ENCODE measurements at places on chromosomes 2 and 18.

DNA sequence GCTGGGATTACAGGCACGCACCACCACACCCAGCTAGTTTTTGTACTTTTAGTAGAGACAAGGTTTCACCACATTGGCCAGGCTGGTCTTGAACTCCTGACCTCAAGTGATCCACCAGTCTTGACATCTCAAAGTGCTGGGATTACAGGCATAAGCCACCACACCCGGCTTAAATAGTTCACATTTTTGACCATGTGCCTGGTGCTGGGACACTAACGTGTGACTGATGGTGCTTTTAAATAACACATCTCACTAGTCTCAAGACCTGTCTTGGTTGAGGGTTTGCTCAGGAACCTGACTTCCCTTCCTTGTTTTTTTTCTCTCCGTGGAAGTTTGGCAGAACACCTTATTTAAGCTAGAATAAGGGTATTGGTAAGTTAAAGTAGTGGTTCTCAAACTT, 8.5 kb downstream of the FMNL2 start:
- DNase-seq = no peak

- DNase-seq = no peak
Observed at GRCh38 chr2:169462896-169463695, 16.2 kb upstream of the BBS5 start.

DNA sequence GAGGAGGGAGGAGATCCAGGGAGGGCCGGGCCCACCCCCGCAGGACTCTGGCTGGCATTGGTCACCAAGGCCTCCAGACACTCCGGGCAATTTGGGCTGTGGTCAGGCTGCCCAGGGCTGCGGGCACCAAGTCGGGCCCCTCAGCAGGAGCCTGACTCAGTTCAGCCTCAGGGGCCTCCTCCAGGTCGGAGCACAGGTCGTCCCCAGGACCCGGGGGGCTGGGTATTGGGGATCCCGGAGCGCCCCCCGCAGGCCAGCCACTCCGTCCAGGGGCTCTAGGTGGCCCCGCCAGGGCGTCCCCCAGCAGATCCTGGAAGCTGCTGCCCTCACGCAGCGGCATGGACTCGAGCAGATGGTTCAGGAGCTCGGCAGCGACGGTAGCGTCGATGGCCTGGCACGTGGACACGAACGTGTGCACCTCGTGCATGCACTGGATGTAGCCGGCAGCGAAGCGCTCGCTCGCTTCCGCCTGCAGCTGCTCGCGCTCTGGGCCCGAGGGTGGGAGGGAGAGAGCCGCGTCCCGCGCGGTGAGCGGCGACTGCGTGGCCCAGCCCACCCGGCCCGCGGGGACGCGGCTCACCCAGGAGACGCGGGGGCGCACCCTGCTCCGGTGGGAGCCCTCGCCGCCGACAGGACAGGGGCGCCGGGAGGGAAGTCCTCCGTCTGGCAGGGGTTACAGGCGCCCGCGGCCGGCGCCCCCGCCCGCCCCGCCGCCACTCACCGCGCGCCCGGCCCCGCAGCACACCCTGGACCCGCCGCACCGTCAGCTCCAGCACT, 884 bp downstream of the HES6 start:
- peak; percentile 28 for DNase-seq

DNA sequence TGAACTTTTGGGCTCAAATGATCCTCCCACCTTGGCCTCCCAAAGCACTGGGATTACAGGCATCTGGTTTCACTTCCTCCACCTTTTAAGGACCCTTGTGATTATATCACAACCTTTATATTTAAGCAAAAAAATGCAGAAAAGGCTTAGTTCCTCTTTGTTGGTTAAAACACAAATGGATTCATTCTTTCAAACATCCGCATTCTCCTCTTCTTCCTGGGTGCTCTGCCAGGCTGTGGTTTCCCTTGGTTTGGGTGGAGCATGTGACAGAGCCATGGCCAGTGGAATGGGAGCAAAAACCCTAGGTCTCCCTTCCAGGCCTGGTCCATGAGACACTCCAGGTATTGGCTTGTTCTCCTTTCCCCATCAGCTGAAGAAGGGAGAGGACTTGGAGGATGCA, 9.9 kb upstream of the SLC66A3 start:
- no peak for DNase-seq
